Naive B cell (primary cell): ENCODE measurements at places on chromosomes 2 and 18. TPM values are rescaled to one million over a fixed set of nuclear protein-coding genes. Genes with fewer than 3 reads are reported as not detected.

Gene TEX44
- polyA plus RNA-seq: not detected

DNA sequence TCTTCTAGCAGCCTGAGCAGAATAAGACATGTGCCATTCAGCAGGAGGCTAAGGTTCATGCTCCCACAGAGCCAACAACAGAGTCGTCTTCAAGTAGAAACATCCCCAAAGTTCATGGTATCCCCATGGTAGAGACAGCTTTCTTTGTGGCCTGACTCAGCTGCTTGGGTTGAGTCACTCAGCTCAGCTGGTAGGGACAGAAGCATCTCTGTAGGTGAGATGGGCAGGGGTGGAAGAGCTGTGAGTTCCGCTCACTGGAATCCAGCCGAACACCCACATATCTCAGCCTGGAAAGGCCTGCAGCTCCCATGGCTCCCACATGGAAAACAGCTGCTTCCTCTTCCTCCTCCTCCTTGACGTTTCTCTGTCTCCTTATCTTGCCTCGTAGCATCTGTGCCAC, 792.7 kb downstream of the RNF144A start:
- no peak for DNase-seq
- no peaks in the 10 kb centered on the region for H3K36me3 ChIP-seq
- H3K4me1 ChIP-seq: no peaks in the 10 kb centered on the region
- no peaks in the 10 kb centered on the region for H3K27me3 ChIP-seq
- no peak overlapping the region for H3K4me3 ChIP-seq

DNA sequence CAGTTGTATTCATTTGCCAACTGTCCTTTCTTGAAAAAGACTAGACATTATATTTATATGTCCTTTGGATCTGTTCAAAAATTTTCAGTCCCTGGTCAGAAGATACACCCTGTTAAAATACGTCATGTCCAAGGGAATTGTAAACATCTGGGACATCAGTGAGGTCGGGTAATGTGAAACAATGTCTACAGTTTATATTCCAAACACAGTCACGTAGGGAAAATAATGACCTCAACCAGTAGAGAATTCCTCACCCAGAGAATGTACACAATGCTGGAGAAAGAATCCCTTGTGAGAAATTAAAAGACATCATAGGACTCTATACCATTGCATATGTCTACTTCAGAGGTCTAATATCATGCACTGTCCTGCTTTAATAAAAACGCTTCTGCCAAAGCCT, 888.0 kb upstream of the CHAC2 start:
- H3K4me1 ChIP-seq: no peaks in the 10 kb centered on the region
- DNase-seq: no peak
- H3K27ac ChIP-seq: no peak overlapping the region
- no peaks in the 10 kb centered on the region for H3K27me3 ChIP-seq
- no peaks in the 10 kb centered on the region for H3K36me3 ChIP-seq
- no peak overlapping the region for H3K4me3 ChIP-seq

DNA sequence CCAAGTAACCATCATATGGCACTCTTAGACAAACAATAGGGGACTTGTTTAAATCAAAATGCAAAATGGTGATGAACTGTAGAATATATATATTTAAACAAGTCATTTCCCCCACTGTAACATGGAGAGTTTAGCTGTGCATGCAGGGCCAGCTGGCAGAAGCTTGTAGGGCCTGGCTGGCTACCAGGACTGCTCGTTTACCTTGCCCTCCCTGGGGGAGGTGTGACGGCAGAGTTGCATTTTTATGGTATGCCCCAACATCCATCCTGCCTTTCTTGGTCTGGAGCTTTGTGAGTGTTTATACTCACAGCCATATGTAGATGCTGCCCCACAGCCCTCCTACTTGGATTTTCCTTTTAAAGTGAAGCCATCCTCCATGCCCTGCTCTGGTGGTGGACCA, 101.7 kb upstream of the ZFP36L2 start:
- H3K27ac ChIP-seq: no peak overlapping the region
- peaks cover 40% of the 10 kb centered on the region for H3K36me3 ChIP-seq

DNA sequence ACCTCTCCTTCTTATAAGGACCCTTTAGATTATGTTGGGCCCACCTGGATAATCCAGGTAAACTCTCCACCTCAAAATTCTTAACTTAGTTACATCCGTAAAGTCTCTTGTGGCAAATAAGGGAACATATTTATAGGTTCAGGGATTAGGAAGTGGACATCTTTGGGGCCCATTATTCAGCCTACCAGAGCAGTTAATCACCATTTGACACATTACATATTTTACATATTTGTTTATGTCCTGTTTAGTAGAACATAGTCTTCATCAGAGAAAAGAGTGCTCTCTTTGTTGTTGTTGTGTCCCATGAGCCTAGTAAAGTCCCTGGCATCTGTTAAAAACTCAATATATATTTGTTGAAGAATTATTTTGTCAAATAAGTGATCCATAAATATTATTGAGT, 134.0 kb upstream of the SPATS2L start:
- peaks cover 12% of the 10 kb centered on the region for H3K27me3 ChIP-seq
- H3K4me1 ChIP-seq: no peaks in the 10 kb centered on the region
- no peak overlapping the region for H3K4me3 ChIP-seq
- no peak overlapping the region for H3K27ac ChIP-seq
- H3K36me3 ChIP-seq: peaks cover 4% of the 10 kb centered on the region

DNA sequence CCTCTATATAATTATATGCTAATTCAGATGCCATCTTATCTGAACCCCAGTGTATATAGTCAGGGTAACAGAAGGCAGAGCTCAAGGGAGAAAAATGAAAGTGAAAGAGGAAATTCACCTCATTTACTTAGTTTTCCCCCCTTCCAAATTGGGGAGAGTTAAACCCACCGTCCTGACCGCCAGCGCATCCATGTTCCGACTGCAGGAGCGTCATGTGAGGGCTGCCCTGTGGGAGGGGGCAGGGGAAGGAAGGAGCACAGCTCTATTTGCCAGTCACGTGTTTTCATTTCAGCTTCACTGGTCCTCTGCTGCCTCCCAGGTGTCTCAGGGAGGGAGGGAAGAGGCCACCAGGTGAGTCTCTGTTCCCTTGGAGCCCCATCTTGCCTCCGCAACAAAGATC, 13.2 kb downstream of the CNNM4 start:
- peaks cover 44% of the 10 kb centered on the region for H3K4me1 ChIP-seq
- DNase-seq: peak; percentile 53
- no peaks in the 10 kb centered on the region for H3K36me3 ChIP-seq
- H3K27ac ChIP-seq: peak overlapping the region; percentile 90

DNA sequence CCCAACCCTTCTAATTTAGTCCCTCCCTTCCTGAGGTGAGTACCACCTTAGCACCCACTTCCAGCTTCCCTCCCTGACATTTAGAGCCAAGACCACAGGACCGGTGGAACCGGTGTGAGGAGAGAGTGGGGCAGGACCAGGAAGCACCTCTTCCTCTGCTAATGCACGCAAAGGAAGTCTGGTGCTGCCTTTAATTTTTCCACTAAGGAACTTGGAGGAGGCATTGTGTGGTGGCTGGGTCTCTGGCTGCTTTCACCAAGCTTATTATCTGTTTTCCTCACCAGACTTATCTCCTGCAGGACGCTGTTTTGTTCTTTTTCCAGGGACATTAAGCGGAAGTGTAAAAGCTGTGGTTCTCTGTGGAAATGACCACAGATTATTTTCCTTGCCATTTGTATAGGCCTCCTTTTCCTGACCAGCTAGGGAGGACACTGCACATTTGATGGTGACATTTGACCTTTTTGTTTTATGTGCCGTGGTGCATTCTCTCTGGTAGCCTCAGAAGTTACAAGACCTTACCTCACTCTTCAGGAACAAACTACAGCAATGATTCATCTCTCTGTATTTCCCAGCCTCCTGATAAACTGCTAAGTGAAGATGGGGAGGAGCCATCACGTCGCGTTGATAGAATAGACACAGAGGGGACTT, 39.8 kb upstream of the SPTBN1 start:
- no peaks in the 10 kb centered on the region for H3K36me3 ChIP-seq
- no peaks in the 10 kb centered on the region for H3K4me1 ChIP-seq
- H3K4me3 ChIP-seq: no peak overlapping the region
- H3K27me3 ChIP-seq: peaks cover 50% of the 10 kb centered on the region
- DNase-seq: no peak

GRCh38 chr2:46117379-46117778, 179.8 kb upstream of the EPAS1 start:
- H3K4me1 ChIP-seq: peaks cover 7% of the 10 kb centered on the region
- H3K4me3 ChIP-seq: no peak overlapping the region
- H3K27ac ChIP-seq: no peak overlapping the region
- no peak for DNase-seq

DNA sequence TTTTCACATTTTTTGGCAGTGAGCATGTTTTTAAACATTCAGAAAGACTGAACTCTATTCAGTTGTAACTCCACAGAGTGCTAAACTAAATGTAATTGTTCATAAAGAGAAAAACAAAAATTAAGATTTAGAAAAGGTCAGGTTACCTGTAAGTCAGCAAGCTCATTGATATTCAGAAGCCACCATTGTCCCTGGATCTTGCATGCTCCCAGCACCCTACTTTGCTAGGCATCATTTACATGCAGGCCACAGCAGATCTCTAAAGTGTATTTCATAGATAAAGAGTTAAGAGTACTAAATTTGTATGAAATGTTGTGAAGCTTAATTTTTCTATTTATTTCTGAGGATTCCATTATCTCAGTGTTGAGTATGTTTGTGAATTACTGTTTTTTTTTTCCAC, 64.8 kb upstream of the CDH19 start:
- H3K36me3 ChIP-seq: no peaks in the 10 kb centered on the region
- no peak overlapping the region for H3K4me3 ChIP-seq
- H3K4me1 ChIP-seq: no peaks in the 10 kb centered on the region

GRCh38 chr2:34547340-34547739, 948.2 kb upstream of the FAM98A start:
- no peak overlapping the region for H3K27ac ChIP-seq
- H3K4me3 ChIP-seq: no peak overlapping the region
- no peaks in the 10 kb centered on the region for H3K4me1 ChIP-seq
- no peak for DNase-seq
- no peaks in the 10 kb centered on the region for H3K27me3 ChIP-seq

Gene MOCOS
- polyA plus RNA-seq: 0.08 TPM

Gene LYPD6
- not detected for polyA plus RNA-seq

GRCh38 chr2:70029814-70030409, 57.4 kb upstream of the PCBP1 start:
- DNase-seq: no peak
- no peak overlapping the region for H3K27ac ChIP-seq
- H3K36me3 ChIP-seq: peaks cover 3% of the 10 kb centered on the region
- no peaks in the 10 kb centered on the region for H3K4me1 ChIP-seq

- H3K27me3 ChIP-seq: peaks cover 10% of the 10 kb centered on the region
- no peaks in the 10 kb centered on the region for H3K36me3 ChIP-seq
- no peak overlapping the region for H3K27ac ChIP-seq
- no peak for DNase-seq
- no peak overlapping the region for H3K4me3 ChIP-seq
Observed at GRCh38 chr2:221347471-221347870, 224.6 kb downstream of the EPHA4 start.

Gene IL37
- polyA plus RNA-seq: not detected

DNA sequence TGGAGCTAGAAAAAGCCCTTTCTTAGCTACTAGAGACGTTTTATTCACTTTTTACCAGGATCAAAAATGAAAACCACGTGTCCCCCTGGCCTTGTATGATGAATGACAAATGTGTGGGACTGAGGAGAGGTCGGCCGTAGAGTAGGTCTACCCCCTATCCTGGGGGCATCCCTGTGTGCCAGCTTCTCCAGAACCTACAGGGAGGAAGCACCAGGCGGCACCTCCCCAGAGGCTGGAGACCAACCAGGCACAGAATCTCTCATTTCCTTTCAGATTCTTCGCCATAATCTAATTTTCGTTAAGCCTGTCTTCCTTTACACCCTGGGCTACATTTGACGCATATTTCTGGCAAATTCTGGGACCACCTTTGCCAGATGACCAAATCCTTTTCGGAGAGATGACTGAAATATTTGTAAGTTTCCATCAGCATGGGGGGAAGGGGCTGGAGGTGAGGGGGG, 15.9 kb downstream of the TWIST2 start:
- no peak overlapping the region for H3K4me3 ChIP-seq
- peaks cover 6% of the 10 kb centered on the region for H3K27me3 ChIP-seq
- no peaks in the 10 kb centered on the region for H3K36me3 ChIP-seq

GRCh38 chr2:62099050-62099449, 96.9 kb upstream of the B3GNT2 start:
- no peaks in the 10 kb centered on the region for H3K36me3 ChIP-seq
- peak overlapping the region; percentile 50 for H3K4me3 ChIP-seq
- no peaks in the 10 kb centered on the region for H3K27me3 ChIP-seq
- DNase-seq: no peak

GRCh38 chr2:203578759-203579643, 43.9 kb upstream of the RAPH1 start:
- no peaks in the 10 kb centered on the region for H3K4me1 ChIP-seq
- peak overlapping the region; percentile 29 for H3K4me3 ChIP-seq
- no peaks in the 10 kb centered on the region for H3K36me3 ChIP-seq
- peaks cover 63% of the 10 kb centered on the region for H3K27me3 ChIP-seq
- H3K27ac ChIP-seq: no peak overlapping the region

Gene GRHL1
- polyA plus RNA-seq: 0.09 TPM

- no peaks in the 10 kb centered on the region for H3K4me1 ChIP-seq
- no peak overlapping the region for H3K27ac ChIP-seq
- H3K36me3 ChIP-seq: no peaks in the 10 kb centered on the region
- no peak overlapping the region for H3K4me3 ChIP-seq
Observed at GRCh38 chr18:33960417-33960816, 264.3 kb downstream of the NOL4 start.

DNA sequence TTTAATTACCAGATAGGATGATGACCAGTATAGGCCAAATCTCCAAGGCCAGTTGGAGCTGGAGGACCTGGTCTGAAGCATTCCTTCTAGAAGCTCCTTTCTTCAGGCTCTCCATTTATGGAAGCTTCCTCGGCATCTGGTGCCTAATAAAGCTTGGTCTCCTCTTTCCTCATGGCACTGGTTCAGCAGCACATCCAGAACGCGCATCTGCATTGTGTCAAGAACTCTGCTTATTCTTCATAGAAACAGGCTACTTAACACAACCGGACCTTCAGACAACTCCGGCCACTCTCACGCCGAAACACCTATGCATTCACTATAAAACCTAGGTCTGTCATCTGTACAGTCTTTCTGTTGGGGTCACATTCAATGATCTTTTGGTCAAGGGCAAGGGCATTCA, 99.8 kb downstream of the COL6A3 start:
- H3K27ac ChIP-seq: no peak overlapping the region
- H3K27me3 ChIP-seq: peaks cover 4% of the 10 kb centered on the region
- no peaks in the 10 kb centered on the region for H3K4me1 ChIP-seq
- H3K36me3 ChIP-seq: no peaks in the 10 kb centered on the region
- DNase-seq: no peak
- no peak overlapping the region for H3K4me3 ChIP-seq

DNA sequence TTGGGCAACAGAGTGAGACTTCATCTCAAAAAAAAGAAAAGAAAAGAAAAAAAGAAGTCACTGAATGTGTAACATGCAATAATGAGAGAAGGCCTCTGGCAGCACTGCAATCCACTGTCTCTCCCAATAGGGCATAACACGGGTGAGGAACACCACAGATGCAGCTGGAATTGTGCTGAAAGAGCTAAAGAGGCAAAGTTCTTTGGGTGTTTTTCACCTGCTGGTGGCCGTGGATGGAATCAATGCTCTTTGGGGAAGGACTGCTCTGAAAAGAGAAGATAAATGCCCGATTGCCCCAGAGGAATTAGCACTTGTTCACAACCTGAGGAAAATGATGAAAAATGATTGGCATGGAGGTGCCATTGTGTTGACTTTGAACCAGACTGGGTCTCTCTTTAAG, 31.0 kb upstream of the CYBRD1 start:
- no peak for DNase-seq
- no peaks in the 10 kb centered on the region for H3K4me1 ChIP-seq
- peaks cover 11% of the 10 kb centered on the region for H3K36me3 ChIP-seq
- no peak overlapping the region for H3K27ac ChIP-seq

Gene SLC16A14
- polyA plus RNA-seq: 0.28 TPM
